ENCODE measurements at places on chromosomes 13 and 19.

- no peak for DNase-seq
Observed at GRCh38 chr19:49766930-49767299, at the start of gene AP2A1. Gene AP2A1 (plus strand): TSS chr19:49767001. CDS start chr19:49767134, 133 bp downstream.

DNA sequence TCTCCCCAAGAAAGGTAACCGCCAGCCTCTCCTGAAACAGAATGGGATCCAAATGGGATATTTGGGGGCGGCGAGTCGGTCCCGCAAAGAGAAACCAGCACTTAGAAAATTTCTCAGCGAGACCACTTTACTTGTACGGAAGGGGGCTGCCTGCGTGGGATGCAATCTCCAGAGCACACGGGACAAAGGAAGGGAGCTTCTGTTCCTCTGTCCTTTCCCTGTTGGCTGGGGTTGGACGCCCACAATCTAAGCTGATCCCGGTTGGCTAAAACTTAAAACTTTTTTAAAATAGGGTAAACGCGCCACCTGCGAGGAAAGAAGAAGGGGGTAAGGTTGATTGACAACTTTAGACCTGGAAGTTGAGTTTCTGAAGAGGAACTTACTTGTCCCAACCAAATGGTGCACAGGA is 826 bp upstream of the BSG start:
- DNase-seq = no peak

GRCh38 chr13:93708308-93709075 is 481.9 kb downstream of the GPC6 start:
- DNase-seq = no peak

- DNase-seq = no peak
Observed at GRCh38 chr19:12838182-12838885, at the start of gene MAST1. Gene MAST1 (plus strand): TSS chr19:12838515. CDS start chr19:12838573, 58 bp downstream.

- no peak for DNase-seq
Observed at GRCh38 chr13:60482012-60482411, 85.0 kb downstream of the TDRD3 start.

DNA sequence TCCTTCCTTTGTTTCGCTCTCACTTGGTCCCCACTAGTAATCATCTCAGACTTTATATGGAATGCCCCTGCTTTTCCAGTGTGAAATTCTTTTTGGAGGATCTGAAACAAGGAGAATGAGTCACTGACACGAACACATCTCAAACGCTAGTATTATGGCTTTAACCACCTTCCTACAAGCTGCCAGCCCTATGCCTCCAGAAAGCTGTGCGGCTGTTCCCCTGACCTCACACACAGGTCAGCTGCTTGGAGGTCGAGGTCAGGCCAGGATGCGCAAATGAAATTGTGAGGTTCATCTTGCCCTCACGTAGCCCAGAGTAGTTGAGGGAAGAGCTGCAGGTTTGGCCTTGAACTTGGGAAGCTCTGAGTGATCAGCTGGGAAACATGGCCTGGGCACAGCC is 449.8 kb downstream of the FGF9 start:
- no peak for DNase-seq

- DNase-seq = no peak
Observed at GRCh38 chr13:46178821-46179220, 3.2 kb downstream of the LCP1 start.

GRCh38 chr19:42345191-42345812 is 19.9 kb downstream of the MEGF8 start:
- no peak for DNase-seq

Measured in cerebellar nuclear complex (tissue), 1 donor.